ENCODE measurements at places on chromosomes 13 and 19.
A peak's percentile ranks its signal among the peaks of the same experiment; 100 is the strongest.

DNA sequence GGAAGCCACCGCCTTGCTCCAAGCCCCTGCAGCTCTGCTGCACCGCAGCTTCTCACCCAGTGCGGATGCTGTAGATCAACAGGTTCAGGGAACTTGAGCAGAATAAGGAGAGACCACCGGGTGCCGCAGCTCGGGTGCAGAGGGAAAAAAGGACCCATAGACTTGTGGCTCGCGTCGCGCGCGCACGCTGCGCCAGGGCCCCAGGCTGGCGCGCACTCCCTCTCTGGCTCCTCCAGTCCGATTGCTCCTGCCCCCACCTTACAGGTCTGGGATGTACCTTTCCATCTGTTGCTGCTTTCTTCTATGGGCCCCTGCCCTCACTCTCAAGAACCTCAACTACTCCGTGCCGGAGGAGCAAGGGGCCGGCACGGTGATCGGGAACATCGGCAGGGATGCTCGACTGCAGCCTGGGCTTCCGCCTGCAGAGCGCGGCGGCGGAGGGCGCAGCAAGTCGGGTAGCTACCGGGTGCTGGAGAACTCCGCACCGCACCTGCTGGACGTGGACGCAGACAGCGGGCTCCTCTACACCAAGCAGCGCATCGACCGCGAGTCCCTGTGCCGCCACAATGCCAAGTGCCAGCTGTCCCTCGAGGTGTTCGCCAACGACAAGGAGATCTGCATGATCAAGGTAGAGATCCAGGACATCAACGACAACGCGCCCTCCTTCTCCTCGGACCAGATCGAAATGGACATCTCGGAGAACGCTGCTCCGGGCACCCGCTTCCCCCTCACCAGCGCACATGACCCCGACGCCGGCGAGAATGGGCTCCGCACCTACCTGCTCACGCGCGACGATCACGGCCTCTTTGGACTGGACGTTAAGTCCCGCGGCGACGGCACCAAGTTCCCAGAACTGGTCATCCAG, 964 bp downstream of the PCDH17 start:
- peak; percentile 46 for DNase-seq

- DNase-seq: no peak
Measured at GRCh38 chr13:40982772-40983171, 36.3 kb downstream of the ELF1 start.

GRCh38 chr13:28429685-28430290, 65.1 kb downstream of the FLT1 start:
- no peak for DNase-seq

GRCh38 chr13:103308667-103309066, 242.4 kb upstream of the SLC10A2 start:
- no peak for DNase-seq

- DNase-seq: no peak
Measured at GRCh38 chr19:56601375-56601774, 6.3 kb downstream of the ZNF71 start.
